ENCODE measurements at places on chromosomes 12 and 14.

GRCh38 chr14:77620222-77620870 lies 3.9 kb upstream of the SPTLC2 start:
- no peak for DNase-seq

DNA sequence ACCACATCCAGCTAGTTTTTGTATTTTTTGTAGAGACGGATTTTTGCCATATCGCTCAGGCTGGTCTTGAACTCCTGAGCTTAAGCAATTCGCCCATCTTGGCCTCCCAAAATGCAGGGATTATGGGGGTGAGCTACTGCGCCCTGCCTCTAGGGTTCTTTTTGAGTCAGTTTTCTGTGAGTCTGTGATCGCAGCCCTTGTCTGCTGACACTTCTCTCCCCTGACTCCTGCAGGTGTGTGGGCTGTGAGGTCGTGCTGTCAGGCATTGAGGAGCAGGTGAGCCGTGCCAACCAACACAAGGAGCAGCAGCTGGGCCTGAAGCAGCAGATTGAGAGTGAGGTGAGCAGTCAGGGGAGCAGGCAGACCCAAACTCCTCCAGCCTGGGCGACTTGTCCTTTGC lies 6.3 kb downstream of the COPS7A start:
- no peak for DNase-seq

GRCh38 chr12:1594006-1594260 lies 448 bp downstream of the FBXL14 start:
- DNase-seq, result no peak

DNA sequence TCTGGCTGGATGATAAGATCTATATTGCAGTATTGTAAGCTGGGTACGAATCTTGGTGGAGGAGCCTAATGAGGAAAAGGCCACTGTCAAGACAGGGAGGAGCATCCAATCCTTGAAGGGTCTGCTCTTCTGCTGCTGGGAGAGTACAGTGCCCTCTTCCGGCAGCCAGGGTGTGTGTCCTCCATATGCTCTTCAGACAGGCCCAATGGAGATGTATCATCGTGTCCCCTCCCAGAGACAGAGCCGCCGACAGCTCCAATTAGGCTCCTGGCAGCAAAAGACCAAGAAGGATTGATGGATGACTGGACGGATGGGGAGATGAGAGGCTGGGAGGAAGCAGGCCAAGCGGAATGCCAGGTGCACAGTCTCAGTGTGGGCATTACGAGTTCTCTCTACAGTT lies 51.6 kb upstream of the PIWIL1 start:
- no peak for DNase-seq

Measured in T-helper 1 cell (primary cell).